ENCODE measurements at places on chromosomes 6 and 20.

- DNase-seq = no peak
Observed at GRCh38 chr20:11205769-11206362, 532.1 kb upstream of the JAG1 start.

DNA sequence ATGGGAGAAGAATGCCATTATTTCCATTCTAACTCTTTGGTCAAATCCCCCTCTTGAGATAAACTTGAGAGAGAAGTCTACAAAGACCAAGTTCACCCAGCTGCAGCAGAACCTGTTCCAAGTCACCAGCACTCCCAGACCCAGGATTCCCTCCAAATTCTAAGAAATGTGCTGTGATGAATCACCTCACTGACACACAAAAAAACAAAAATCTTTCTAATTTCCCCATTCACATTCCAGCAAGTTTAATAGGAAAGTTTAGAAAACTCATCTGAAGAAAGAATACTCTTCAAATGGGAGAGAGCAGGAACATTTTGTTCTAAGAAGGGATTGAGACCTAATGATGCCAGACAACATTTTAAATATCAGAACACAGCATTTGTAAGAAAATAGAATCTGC, 213.6 kb upstream of the PLCB4 start:
- DNase-seq = no peak

GRCh38 chr6:35973670-35974222, 50.7 kb downstream of the SLC26A8 start:
- DNase-seq = peak; percentile 88

DNA sequence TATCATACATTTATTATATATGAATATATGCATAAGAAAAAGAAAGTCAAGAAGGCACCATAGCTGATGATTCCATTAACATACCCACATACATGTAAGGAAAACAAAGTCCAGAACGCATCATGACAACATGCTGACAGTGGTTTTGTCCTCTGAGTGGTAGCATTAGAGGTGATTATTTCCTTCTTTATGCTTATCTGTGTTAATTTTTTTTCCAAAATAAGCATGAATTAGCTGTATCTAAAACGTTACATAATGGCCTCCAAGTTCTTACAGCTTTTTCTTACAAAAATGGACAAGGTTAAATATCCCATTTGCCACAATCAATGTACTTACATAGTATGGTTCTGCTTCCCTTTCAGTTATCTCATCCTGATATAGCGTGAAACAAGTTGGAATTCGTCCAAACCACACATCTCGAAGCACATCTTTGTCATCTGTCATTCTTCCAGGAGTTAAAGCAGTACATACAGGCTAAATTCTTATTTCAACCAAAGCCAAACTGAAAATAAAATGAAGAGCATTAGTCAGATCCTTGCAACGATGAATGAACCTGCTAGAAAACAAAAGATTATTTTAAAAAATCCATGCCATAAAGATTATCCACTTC, 9.7 kb downstream of the ATG5 start:
- peak; percentile 24 for DNase-seq

- no peak for DNase-seq
Observed at GRCh38 chr6:111806561-111807497, 66.4 kb downstream of the FYN start.

DNA sequence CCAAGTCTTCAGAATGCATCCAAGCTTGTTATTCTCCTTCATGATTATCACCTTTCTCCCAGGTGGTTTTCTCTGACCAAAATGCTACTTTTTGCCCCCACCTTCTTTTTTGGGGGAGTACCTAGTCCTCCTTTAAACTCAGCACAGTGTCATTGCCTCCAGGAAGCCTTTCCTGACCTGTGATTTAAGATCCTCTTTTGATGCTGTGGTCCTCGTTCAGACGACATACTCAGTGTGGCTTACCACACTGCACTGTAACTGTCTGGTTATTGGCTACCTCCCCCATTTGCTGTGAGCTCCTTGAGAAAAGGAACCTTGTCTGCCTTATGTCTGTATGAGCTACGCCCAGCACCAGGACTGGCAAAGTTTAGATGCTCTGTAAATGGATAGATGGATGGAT, 14.6 kb downstream of the SAYSD1 start:
- no peak for DNase-seq

GRCh38 chr6:119077643-119078375, 655 bp downstream of the FAM184A start:
- DNase-seq = peak; percentile 65

GRCh38 chr6:15773806-15774410, 111.1 kb upstream of the DTNBP1 start:
- no peak for DNase-seq

GRCh38 chr6:4322846-4323309, 187.5 kb upstream of the ECI2 start:
- no peak for DNase-seq

GRCh38 chr6:43951756-43952675, 175.2 kb downstream of the MRPL14 start:
- DNase-seq = no peak

GRCh38 chr6:39892490-39893129, 41.7 kb downstream of the MOCS1 start:
- DNase-seq = peak; percentile 15

- no peak for DNase-seq
Observed at GRCh38 chr20:64052987-64053840, 3.8 kb upstream of the SOX18 start.

GRCh38 chr20:6636209-6637159, 131.0 kb upstream of the BMP2 start:
- no peak for DNase-seq

DNA sequence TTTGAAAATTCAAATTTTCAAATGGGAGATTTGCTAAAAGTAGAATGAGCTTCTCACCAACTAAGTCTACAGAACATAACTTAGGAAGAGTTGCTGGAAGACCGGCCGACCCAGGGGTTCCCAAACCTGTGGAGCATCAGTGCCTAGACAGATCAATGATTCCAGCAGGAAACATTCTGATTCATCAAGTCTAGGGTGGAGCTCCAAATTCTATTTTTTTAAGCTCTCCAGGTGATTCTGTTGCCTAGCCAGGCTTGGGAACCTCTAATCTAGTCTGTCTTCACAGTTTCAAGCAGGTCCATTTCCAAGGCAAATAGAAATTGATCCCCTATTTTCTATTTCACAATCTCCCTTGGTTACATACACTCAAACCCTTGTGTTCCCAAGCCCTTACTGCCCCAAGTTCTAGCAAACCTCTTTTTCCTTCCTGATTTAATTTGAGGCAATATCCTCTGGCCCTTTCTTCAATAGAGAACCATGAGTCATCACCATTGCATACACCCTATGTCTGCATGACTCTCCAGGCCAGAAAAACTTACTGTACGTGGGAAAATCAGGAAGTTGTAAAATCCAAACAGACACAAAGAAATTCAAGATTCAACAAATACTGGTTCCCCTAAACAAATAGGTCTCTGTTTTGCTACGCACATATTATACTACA, 8.9 kb downstream of the ATXN1 start:
- no peak for DNase-seq

DNA sequence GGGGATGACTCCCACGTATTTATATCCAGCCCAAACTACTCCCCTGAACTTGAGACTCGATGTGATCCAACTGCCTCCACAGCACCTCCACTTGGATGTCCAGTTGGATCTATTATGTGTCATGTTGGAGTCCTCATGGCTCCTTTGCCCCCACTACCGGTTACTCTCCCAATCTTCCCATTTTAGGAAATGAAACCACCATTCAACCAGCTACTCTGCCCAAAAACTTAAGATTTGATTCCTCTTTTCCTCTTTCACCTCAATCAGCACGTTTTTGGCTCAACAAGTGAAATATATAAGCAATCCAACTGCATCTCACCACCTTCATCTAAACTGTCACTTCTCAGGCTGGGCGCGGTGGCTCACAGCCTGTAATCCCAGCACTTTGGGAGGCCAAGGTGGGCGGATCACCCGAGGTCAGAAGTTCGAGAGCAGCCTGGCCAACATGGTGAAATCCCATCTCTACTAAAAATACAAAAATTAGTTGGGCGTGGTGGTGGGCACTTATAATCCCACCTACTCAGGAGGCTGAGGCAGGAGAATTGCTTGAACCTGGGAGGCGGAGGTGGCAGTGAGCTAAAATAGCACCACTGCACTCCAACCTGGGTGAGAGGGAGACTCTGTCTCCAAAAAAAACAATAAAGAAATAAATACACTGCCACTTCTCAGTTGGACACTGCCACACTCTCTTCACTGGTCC, 3.4 kb downstream of the AHCY start:
- no peak for DNase-seq

GRCh38 chr6:165843121-165843520, 180.1 kb upstream of the PDE10A start:
- no peak for DNase-seq

DNA sequence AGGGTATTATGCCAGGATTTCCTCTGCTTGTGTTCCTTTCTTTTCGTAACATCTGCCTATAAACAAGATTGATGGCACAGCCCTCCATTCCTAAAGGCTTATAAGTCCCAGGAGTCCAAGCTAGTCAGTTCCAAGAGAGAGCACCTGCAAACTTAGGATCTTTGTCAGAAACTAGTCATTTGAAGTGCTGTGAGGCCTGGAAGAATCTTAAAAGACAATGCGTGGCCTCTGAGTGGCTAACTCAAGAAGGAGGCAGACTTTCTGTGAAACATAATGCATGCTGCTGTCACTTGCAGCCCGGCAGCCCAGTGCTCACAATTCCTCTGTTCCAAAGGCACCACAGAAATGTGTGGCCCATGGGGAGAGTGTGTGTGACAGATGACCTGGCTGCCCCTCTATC, 135.0 kb upstream of the SUPT3H start:
- DNase-seq = no peak

DNA sequence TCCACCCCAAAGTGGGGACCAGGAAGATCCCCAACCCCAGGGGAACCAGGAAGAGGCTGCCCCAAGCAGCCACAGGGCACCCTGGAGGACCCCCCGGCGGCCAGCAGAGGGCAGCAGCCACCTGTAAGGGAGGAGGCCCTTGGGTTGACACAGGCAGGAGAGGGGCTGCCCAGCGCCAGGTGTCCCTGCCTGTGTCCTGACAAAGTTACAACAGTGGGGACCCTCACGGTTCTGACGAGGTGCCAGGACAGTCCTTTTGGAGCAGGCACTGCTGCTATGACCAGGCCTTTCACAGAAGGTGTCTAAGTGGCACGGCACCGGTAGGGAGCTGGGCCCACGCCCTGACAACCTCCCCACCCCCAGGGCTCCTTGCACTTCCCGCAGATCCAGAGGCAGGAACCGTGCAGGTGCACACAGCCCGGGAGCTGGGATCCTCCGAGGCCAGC, 176.7 kb downstream of the BMP7 start:
- peak; percentile 71 for DNase-seq

DNA sequence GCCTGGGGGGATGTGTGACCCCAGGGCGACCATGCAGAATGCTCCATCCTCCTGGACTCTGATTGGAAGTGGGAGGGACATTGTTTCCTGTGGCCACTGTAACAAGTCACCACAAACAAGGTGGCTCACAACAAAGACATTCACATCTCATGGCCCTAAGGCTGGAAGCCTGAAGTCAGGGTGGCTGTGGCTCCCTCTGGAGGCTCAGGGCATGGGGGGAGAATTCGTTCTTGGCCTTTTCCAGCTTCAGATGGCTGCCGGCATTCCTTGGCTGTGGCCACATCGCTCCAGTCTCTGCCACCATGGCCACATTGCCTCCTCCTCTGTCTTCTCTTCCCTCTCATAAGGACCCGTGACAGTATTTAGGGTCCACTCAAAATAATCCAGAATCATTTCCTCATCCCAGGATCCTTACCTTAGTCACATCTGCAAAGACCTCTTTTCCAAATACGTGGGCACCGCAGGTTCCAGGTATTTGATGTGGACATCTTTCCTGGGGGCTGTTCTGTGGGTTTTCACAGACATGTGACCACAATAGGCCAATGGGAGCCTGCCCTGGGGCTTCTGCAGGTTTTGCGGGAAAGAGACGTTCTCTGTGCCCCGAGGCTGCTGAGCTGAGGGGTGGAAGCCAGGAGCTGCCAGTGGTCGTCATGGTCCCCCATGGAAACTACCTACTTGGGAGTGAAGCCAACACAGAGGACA, 249.3 kb downstream of the PREX1 start:
- no peak for DNase-seq

GRCh38 chr6:3867641-3868502, 18.7 kb downstream of the FAM50B start:
- DNase-seq = peak; percentile 53

DNA sequence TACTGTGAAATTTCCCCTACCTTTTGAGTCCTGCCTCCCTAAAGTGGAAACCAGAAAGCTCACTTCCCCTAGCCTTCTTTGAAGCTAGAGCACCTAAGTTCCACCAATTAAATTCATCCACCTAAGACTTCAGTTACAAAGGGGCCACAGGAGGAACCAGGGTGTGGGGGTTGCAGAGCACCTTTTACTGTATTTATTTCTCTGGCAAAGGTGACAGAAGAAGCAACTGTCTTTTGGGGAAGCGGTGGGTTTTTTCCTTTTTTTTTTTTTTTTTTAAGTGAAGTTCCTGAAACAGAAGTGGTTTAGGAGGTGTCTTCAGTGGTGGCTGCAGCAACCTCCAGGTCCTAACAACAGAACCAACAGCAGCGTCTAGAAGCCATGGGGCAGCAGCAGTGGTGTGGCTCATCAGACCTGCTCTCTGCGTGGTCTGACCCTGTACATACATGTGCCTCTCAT, 13.1 kb downstream of the PSMB9 start:
- no peak for DNase-seq

- DNase-seq = no peak
Observed at GRCh38 chr6:170033666-170034065, 257.2 kb downstream of the DLL1 start.

DNA sequence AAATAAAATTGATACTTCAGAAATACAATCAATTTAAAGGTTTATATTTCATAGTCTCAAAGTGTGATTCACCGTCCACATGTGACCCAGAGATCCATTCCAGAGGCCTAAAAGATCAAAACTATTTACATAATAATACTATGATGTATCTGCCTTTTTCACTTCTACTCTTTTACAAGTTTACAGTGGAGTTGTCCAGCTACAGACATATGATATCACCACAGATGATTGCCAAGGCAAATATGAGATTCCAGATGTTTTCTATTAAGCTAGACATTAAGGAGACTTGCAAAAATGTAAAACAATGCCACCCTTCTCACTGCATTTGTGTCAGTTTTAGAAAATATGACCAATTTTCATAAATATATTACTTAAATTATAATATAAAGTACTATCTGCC, 443.7 kb downstream of the GJA1 start:
- DNase-seq = no peak

DNA sequence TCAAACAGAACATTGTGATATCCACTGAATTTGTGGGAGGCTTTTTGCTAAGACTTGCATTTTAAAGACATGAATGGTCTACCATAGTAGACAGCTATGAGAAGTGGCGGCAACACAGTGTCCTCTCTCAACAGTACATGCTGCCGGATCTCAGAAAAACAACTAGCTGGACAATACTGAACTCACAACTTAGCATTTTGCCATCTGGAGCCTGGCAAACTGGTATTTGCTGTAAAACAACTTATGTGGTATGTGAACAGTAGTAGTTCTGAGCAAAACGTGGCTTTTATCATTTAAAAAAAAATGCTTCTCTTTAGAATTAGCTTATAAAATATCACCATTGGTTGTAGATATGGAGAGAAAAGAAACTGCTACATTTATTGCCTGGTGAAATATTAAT, 3.3 kb upstream of the PXDC1 start:
- no peak for DNase-seq
